ENCODE measurements at places on chromosomes 16 and 17. TPM values are rescaled to one million over a fixed set of nuclear protein-coding genes. Genes with fewer than 3 reads are reported as not detected.

Gene HSD11B2
- not detected for total RNA-seq

Gene GUCY2D
- total RNA-seq: not detected

Gene SPATA32
- 0.20 TPM for total RNA-seq

Gene HLF
- total RNA-seq: 3.3 TPM

Gene EME1
- 25.1 TPM for total RNA-seq

Gene ACE
- 10.6 TPM for total RNA-seq

Gene KIF2B
- total RNA-seq: not detected

Gene CRISPLD2
- 0.18 TPM for total RNA-seq

Gene NOTUM
- total RNA-seq: not detected

Gene BMERB1
- 4.7 TPM for total RNA-seq

Gene TBC1D3I
- total RNA-seq: 0.76 TPM

Gene TBC1D3G
- not detected for total RNA-seq

Gene NPIPB9
- total RNA-seq: 2.7 TPM

Gene OTOA
- total RNA-seq: 0.18 TPM

Gene TUBG1
- total RNA-seq: 53.3 TPM

Gene PTGES3L
- total RNA-seq: 0.40 TPM

Gene KRTAP2-1
- not detected for total RNA-seq

Gene PYDC1
- total RNA-seq: not detected

Gene HOXB2
- 20.3 TPM for total RNA-seq

Gene RRAD
- 1.3 TPM for total RNA-seq

Gene TRAPPC1
- 238 TPM for total RNA-seq

Gene RANGRF
- 49.4 TPM for total RNA-seq

Gene TMC8
- 316 TPM for total RNA-seq

Gene PDILT
- not detected for total RNA-seq

Gene KRTAP3-1
- total RNA-seq: not detected

Gene GH1
- not detected for total RNA-seq

Gene HID1
- 0.38 TPM for total RNA-seq

Gene HOXB13
- total RNA-seq: not detected

Gene KRT28
- not detected for total RNA-seq

Gene FOXN1
- not detected for total RNA-seq

Gene SMARCE1
- 96.7 TPM for total RNA-seq

Data from activated CD4-positive, alpha-beta memory T cell treated with anti-CD3 and anti-CD28 coated beads, Interleukin-2, amount 10 ng/mL, durations not matched to agents 7 days and 5 days (primary cell).